ENCODE measurements at places on chromosomes 4 and X. TPM values are rescaled to one million over a fixed set of nuclear protein-coding genes. Genes with fewer than 3 reads are reported as not detected.

The CXXC4 gene
- 0.39 TPM for polyA plus RNA-seq

The SOX3 gene
- polyA plus RNA-seq = not detected

The NPY2R gene
- polyA plus RNA-seq = not detected

The PNMA5 gene
- 0.03 TPM for polyA plus RNA-seq

The ARR3 gene
- not detected for polyA plus RNA-seq

The KIT gene
- 4.9 TPM for polyA plus RNA-seq
